ENCODE measurements at places on chromosomes 4 and X.

- no peak for DNase-seq
Measured at GRCh38 chr4:155667568-155668511, 1.2 kb downstream of the GUCY1A1 start.

DNA sequence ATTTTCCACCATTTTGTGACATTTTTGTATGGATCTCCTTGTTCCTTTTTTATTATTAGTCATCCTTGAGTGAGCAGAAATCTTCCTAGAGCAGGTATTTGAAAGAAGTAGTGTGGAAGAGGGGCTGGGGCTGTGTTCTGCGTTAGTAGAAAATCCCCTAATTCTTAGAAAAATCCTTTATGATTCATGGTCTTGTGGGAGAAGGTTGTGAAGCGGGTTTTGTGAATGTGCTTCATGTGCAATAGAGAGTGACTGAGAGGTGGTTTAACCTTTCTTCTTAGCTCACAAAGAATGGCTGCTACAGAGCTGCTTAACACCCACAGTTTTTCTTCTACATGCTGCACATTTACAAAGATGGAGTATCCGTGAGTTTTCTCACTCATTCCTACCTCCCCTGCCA lies 220.5 kb downstream of the IDS start:
- DNase-seq, result no peak

GRCh38 chr4:143399113-143399949 lies 62.7 kb downstream of the GAB1 start:
- no peak for DNase-seq

GRCh38 chr4:162586266-162586665 lies 422.5 kb upstream of the FSTL5 start:
- DNase-seq, result no peak

- no peak for DNase-seq
Measured at GRCh38 chr4:24671849-24672248, 87.5 kb upstream of the DHX15 start.

DNA sequence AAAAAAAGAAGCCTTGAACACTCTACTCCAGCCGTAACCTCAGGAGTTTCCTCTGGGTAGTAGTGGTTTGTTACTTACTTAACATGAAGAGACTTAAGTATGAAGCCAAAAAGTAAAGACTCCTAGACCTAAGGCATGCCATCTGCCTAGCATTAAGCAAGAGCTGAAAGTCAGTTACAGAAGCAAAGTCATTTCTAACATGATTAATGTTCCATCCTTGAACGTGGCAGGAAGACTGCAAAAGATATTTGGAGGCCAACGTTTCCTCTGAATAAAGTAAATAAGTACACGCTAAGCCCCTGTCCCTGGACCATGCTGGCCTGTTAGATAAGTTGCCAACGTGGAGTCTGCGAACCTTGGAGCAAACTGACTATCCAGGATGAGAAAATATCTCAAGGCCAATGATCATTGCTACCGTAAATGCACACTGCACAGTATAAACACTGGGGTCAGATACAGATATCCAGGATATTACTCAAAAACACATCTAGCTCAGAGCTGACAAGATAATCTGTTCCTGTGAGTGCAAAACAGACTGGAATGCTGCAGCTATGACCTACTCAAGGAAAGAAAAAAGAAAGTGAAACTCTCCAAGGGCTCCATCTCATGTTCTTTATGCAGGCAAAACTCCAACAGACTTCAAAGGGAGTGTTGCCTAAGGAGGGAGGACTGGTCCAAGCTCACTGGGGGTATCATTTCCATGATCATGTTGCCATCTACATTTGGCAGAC lies 255.8 kb downstream of the COL25A1 start:
- no peak for DNase-seq

- no peak for DNase-seq
Measured at GRCh38 chr4:13180701-13181100, 303.4 kb downstream of the RAB28 start.

- DNase-seq, result no peak
Measured at GRCh38 chrX:133681421-133681820, 266.1 kb upstream of the GPC4 start.

DNA sequence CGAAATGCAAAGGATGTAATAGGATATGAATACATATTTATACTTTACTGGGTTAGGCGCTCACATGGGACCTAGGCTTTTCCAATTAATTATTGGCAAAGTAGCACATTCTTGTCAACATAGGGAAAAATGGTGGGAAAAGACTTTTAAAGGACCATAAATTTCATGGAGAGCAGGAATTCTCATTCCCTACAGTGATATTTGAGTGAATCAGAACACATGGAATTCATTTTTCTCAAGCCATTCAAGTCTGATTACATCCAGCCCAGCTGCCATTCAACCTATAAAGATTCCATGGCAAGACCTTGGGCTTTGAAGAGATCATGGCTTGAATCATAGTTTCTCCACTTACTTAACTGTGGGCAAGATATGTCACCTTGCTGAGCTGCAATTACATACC lies 150.4 kb downstream of the SOWAHB start:
- no peak for DNase-seq

DNA sequence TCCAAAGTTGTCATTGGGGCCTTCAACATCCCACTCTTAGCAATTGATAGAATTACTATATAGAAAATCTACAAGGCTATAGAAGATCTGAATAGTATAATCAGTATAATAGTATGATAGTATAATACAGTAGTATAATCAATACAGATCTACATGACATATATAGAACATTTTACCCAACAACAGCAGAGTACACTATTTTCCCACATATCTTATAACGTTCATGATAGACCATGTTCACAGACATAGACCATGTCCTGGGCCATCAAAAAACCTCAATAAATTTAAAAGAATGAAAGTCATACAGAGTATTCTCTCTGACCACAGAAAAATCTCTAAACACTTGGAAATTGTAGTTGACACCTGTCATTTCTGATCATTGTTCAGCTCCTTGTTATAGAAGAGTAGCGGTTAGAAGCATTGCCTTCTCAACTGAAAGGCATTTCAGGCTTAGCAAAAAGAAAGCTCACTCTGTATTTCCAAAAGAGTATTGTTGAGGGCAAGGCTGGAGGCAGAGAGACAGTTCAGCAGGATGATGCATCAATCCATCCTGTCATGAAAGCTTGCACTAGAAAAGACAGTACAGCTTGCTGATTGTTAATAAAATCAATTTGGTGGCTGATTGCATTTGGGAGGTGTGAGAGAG lies 38.8 kb upstream of the ARMCX5 start:
- DNase-seq, result no peak

GRCh38 chr4:113457886-113458285 lies 303.7 kb downstream of the CAMK2D start:
- no peak for DNase-seq

- DNase-seq, result no peak
Measured at GRCh38 chrX:6184900-6185515, 43.7 kb downstream of the NLGN4X start.

DNA sequence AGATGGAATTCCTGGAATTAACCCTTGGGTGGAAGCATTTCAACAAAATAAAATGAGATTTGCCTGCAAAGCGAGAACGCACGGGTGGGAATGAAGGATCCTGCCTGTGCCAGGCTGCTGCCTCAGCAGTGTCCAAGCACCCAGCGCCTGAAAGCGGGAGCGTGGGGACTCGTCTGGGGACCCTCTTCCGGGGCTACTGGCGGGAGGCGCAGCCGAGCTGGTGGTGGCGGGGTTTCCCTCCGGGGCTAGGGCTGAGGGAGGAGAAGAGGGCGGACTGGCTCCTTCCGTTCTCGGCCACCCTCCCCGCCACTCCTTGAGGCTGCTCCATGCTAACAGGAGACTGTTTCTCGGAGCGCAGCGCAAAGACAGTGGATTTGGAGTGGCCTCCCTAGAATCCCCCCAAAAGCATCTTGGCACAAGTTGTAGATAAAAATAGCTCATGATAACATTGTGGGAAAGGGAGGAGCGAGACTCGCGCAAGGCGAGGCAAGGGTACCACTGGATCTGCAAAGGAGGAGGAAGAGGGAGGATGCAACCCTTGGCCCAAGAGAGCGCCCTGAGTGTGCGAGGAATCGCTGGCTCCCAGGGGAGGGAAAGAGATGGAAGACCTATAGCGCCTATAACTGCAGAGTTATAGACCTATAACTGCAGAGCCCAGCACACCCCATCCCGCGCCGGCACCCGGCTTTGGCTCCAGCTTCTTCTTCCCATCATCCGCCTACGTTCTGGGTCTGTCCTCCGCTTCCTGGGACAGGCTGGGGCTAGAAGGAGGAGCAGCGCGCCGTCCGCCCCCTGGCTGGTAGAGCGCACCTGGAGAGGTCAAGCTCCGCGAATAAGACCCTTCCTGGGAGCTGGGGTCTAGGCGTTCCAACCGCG lies 1.3 kb downstream of the HS3ST1 start:
- no peak for DNase-seq

GRCh38 chr4:52588771-52589591 lies 70.1 kb downstream of the USP46 start:
- DNase-seq, result peak; percentile 2

DNA sequence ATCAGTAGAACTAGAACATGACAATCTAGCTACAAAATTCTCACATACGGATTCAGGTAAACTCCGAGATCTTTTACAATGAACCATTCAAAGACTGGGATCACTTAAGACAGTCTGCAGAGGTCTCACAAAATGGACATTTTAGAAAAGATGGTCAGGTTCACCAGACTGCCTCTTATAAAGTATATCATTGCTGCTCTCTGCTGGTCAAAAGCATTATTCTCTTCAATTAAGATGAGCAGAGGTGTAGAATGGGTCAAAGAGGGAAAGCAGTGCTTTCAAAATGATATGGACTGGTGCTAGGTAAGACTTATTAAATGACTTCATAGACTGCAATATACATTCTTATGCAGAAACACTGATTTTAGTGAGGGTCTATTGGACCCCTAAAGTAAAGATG lies 434.7 kb downstream of the PACRGL start:
- DNase-seq, result no peak

DNA sequence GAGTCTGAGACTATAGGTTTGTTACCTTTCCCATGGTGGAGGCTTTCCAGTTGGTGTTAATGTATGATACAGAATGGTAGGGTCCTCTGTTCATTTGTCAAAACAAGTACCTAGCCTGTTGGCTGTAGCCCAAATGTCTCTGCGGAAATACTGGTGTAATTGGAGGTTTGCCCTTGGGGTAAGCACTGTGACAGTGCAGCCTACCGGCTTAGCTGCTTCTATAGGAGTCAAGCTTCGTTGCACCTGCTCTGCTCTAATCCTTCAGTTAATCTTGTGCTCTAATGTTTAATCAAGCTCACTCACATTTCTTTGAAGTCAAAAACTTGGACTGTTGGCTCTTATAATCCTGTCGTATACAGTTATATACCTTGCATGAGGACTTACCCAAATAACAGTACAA lies 203.4 kb downstream of the CCNG2 start:
- no peak for DNase-seq

GRCh38 chr4:72378901-72379300 lies 190.1 kb downstream of the ADAMTS3 start:
- DNase-seq, result no peak

DNA sequence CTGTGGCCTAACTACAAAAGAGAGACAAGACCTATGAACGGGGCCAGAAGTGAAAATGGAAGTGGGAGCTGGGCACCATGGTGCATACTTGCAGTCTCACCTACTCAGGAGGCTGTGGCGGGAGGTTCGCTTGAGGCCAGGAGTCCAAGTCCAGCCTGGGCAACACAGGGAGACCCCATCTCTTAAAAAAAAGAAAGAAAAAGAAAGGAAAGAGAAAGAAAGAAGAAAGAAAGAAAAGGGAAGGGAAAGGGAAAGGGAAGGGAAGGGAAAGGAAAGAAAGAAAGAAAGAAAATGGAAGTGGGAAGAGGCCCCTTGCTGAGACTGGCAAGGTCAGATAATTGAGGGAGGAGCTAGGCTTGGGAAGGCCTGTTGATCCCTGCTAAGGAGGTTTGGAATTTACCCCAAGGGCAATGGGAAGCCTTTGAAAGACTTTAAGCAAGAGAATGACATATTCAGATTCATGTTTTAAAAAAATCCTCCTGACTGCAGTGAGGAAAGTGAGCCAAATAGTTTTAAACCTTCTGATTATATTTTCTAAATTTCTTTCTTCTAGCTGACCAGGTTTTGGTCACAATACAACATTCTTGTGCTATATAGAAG lies 17.7 kb upstream of the HERC5 start:
- no peak for DNase-seq

DNA sequence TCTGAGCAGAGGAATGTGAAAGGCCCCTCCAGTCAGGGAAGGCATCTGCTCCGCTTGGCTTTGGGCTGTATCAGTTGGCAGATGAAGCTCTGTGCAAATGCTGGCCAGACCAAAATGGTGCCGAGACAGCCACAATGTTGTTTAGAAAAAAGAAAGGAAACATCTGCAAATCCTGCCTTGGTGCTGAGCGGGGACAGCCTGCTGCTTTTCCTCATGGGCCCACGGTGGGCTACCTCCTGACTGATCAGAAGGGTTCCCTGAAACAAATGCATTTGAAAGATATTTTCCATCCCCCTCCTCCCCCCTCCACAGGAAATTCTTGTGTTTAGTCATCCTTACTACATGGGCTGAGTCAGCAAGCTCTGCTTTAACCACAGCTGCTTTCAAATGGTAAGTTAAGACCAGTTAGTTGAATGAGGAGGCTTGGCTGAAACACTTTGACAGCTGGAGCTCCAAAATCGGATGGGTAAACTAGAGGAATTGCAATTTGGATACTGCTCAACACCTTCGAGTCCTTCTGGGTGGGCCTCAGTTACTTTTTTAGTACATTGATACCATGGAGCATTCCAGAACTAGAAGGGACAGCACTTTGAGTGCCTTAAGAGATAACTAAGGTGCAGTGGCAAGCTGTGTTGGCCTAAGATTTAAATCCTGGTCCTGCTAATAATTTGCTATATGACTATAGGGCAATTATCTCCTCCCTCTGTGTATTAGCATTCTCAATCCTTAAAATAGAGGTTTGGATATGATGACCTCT lies 36.0 kb downstream of the PLAC1 start:
- no peak for DNase-seq

- DNase-seq, result no peak
Measured at GRCh38 chr4:183342541-183343533, 20.6 kb upstream of the CLDN24 start.

GRCh38 chrX:20348139-20348538 lies 81.4 kb upstream of the RPS6KA3 start:
- DNase-seq, result no peak

- DNase-seq, result no peak
Measured at GRCh38 chr4:8127051-8127826, 31.4 kb downstream of the ABLIM2 start.

GRCh38 chrX:39820938-39821708 lies 276.6 kb downstream of the BCOR start:
- no peak for DNase-seq

- DNase-seq, result no peak
Measured at GRCh38 chrX:8914681-8915080, 113.5 kb upstream of the FAM9A start.

- DNase-seq, result peak; percentile 60
Measured at GRCh38 chrX:39477762-39478120, 620.0 kb downstream of the BCOR start.

- no peak for DNase-seq
Measured at GRCh38 chrX:106203315-106203714, 35.2 kb downstream of the PWWP3B start.

- DNase-seq, result no peak
Measured at GRCh38 chr4:173398779-173399415, at the start of gene SCRG1. SCRG1 (minus strand) TSS chr4:173399116; CDS start chr4:173391414, 7,702 bp downstream.

DNA sequence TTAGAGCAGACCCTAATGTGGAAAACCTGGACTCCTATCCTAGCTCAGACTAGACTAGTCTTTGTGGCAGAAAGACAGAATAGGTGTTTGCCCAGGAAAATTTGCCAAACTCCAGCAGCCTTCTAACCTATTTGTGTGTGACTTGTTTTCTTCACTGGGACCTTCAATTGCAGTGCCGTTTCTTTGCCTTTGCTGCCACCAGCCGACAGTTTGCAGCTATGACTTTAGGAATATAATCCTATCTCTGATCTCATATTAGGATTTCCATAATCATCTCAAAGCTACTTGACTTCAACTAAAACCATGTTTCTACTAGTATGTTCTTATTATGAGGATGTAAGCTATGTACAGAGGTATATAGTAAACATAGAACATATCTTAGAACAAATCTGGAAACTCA lies 60.2 kb upstream of the PGAM4 start:
- DNase-seq, result no peak
